GM23248 (cell line): ENCODE measurements at places on chromosomes 1 and 21.

- no peak for DNase-seq
Measured at GRCh38 chr1:13908128-13908527, 208.1 kb downstream of the PRDM2 start.

DNA sequence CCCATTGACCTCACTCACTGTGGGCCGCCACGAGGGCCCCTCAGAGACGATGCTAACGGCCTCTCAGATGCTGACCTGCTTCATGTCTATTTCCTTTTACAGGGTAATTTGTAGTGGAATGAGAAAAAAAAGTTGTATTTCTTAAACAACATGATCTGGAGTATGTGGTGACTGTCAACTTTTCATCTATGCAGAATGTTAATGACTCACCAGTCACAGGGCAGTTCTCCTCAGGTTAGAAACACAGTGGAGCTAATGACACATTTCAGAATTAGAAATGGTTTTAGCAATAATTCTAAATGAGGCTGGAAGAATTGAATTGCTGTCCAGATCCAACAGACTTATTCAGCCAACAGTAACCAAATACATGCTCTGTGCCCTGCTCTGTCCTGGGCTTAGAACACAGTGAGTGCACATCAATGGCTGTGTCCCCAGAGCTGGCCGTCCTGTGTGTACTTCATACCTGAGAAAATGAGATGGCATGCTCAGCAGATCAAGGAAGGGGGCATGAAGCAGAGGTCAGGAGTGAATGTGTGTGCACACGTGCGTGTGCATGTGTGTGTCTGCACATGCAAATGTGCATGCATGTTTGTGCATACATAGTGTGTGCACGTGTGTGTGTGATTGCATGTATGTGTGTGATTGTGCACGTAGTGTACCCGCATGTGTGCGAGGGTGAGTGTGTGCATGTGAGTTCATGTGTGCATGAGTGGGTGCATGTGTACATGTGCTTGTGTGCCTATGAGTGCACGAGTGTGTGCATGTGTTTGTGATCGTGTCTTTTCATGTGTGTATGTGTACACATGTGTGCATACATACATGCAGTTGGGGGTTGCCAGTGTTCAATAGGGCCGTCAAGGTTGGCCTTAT lies 145.3 kb downstream of the PCBP3 start:
- DNase-seq: peak; percentile 23

DNA sequence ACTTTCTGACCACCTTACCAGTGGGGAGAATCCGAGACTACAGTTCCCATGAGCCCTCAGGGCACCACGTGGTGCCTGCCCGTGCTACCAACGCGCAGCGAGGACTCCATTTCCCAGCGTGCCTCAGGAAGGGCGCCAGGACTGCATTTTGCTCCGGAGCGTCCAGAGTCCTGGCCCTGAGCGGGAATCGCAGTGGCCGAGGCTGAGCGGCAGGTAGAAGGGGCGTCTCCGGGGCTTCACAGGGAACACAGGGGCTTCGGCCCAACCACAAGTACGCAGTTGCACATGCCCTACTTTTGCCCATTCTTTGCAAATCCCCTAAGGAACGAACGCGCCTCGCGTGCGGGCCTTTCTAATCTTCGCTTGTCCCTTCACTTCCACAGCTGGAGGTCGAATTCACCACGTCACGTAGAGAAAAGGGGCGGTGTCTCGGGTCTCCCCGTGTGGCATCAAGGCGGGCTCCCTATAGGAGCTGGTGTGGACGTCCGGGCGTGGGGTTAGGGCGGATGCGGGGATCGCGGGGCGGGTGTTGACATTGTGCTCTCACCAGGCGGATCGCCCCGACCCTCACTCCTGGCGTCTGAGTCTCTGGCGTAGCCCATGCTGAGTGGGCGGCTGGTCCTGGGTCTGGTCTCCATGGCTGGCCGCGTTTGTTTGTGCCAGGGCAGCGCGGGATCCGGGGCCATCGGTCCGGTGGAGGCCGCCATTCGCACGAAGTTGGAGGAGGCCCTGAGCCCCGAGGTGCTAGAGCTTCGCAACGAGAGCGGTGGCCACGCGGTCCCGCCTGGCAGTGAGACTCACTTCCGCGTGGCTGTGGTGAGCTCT lies at the start of gene BOLA1:
Gene BOLA1, plus strand, starts transcription at position 109 of the 825 bp plus-strand sequence. Its CDS starts 492 bp downstream, at position 601.
- DNase-seq: peak; percentile 97

DNA sequence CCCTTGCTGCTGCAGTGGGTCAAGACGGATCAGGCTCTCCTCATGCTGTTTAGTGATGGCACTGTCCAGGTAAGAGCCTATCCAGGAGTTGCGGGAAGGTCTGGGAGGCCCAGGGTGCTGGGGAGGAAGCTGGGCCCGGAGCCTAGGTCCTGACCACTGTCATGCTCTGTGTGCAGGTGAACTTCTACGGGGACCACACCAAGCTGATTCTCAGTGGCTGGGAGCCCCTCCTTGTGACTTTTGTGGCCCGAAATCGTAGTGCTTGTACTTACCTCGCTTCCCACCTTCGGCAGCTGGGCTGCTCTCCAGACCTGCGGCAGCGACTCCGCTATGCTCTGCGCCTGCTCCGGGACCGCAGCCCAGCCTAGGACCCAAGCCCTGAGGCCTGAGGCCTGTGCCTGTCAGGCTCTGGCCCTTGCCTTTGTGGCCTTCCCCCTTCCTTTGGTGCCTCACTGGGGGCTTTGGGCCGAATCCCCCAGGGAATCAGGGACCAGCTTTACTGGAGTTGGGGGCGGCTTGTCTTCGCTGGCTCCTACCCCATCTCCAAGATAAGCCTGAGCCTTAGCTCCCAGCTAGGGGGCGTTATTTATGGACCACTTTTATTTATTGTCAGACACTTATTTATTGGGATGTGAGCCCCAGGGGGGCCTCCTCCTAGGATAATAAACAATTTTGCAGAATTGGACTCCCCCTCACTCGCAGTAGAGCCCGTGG lies 1.7 kb downstream of the DYNLT4 start:
- DNase-seq: no peak

DNA sequence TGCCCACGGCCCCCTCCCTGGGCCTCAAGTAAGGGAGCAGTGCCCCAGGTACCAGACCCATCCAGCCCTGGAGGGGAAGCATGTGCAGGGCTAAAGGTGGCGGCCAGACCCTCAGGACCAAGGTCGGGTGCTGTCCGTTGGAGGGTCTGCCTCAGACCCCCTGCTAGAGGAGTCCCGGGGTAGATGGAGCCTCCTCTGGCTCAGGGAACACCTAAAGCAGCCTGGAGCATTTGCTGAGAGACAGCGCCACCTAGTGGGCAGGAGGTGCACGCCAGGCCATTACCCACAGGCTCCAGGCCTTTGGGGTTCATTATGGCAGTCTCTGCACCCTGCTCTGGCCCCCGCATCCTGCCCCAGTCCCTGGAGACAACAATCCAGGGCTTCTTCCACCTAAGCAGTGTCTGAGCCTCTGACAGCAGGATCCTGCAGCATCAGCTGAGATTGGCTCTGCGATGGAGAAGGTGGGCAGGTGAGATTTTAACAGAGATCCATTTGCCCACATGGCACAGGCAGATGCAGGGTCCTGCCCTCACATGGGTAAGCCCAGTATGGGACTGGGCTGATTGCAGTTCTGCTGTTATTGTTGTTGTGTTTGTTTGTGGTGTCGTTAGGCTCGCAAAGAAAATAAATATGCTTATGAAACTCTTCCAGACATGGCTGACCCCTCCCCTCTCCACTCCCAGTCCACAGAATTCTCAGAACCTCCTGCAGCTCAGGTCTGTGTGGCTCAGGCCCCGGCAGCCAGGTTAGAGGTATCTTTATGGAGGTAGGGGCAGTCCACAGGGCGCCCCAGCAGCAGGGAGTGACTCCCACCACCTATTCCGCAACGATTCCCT lies 42.4 kb downstream of the CTNNBIP1 start:
- peak; percentile 71 for DNase-seq

DNA sequence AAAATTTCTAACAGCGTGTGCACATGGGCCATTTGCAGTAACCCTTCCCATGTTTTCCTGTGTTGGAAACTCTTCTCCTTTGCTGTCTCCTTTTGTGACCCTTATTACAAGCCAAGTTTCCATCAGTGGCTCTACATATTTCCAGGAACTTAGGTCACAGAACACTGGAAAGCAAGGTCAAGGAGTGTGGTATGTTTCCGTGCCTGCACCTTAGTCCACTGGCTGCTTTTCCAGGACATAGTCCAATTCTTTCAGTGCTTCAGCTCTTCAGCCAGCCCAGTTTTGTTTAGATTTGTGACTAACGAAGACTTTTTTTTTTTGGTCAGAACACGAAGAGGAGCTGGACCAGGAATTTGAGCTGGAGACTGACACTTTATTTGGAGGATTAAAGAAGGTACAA lies 33.8 kb downstream of the HHAT start:
- DNase-seq: peak; percentile 55

DNA sequence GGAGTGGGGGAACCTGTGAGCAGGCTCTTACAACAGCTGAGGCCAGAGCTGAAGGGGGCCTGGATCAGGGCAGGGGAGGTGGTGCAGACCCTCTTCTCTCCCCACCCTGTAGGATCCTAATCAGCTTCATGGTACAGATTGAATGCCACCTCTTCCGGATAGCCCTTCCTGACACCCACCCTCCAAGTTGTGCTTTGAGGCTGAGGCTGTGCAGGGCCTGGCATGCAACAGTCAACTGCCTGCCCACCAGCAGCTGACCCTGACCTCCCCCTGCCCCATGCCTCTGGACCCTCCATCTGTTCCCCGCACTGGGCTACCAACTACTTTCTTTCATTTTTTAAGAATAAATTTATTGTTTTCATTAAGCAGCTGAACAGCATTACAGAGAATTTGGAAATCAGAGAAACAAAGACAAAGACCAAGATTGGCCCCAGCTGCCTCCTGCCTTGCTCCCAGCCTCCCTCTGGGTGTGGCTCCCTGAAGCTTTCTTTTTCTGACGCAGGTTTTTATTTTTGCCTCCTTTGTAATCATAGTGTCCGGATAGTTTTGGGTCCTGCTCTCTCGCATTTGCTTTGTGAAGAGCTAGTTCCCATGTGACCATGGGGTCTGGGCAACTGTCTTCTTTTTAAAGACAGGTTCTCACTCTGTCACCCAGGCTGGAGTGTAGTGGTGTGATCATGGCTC lies 12.8 kb downstream of the ZNF362 start:
- peak; percentile 30 for DNase-seq

GRCh38 chr1:4837031-4837600 lies 182.7 kb downstream of the AJAP1 start:
- no peak for DNase-seq

DNA sequence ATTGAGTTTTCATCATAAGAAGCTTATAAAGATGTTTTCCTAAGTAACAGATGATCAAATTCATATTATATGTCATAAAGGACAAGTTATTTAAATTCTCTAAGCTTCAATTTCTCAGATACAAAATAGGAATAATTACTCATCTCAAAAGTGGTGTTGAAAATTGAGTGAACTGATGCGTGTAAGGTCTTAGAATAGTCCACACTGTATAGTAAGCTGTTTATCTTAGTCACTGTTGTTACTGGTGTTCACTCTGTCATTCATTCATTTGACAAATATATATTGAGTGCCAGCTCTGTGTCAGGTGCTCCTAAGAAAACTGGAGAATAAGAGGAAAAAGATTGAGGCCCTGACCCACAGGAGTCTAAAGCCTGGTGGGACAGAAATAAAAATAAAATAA lies 186.3 kb upstream of the BRINP3 start:
- no peak for DNase-seq

GRCh38 chr1:66353257-66353656 lies 180.7 kb upstream of the SGIP1 start:
- DNase-seq: no peak

- DNase-seq: no peak
Measured at GRCh38 chr1:201816309-201816854, 12.6 kb upstream of the IPO9 start.

GRCh38 chr1:239606850-239607400 lies 220.6 kb downstream of the CHRM3 start:
- DNase-seq: no peak

DNA sequence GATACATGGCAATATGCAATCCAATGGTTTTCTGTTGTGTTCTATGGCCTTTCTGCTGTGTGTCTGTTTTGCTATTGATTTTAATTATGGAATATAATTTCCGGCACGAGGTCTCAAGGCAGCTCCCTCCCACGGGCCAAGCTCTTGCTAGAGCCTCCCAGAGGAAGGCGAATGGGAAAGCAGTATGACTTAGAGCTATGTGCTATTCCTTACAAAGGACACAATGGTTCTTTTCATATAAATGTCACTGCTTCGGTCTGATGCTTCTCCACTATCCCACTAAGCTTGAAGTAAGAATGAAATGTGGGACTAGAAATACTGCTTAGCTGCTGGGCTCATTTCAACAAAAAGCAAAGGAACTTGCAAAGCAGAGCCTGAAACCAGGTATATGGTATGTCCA lies 322.2 kb upstream of the BEND5 start:
- no peak for DNase-seq

- peak; percentile 93 for DNase-seq
Measured at GRCh38 chr1:172638885-172639831, 19.7 kb upstream of the FASLG start.

DNA sequence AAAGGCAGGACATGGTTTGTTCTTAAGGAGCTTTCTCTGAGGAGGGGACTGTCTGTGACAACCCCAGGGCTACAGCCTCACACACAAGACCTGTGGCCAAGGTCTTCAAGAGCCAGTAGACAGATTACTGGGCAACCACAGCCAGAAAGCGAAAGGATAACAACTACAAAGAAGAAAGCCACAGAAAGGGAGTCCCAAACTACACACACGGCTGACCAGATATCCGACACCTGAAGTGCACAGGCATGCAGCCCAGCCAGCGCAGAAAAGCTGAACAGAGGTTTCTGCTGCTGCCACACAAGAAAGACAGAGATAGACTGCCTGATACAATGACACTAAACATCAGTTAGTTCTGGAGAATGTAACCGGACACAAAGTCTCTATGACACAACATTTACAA lies 21.4 kb upstream of the NADK start:
- DNase-seq: no peak

DNA sequence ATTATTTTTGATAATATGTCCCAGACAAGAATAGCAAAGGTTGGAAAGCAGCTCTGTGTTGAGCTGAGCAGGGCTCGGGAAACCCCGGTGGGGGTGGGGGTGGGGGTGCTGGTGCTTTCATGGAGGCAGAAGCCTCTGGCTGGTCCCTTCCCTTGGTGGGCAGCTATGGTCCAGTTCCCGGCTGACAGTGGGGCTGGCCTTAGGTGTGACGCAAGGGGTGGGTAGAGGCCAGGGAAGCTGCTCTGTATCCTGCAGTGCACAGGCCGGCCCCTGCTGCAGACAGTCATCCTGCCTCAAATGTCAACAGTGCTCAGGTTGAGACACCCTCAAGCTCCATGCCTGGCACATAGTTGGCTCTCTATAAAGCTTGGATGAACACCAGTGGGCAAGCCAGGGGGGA lies 8.9 kb downstream of the ACTL8 start:
- DNase-seq: peak; percentile 47

DNA sequence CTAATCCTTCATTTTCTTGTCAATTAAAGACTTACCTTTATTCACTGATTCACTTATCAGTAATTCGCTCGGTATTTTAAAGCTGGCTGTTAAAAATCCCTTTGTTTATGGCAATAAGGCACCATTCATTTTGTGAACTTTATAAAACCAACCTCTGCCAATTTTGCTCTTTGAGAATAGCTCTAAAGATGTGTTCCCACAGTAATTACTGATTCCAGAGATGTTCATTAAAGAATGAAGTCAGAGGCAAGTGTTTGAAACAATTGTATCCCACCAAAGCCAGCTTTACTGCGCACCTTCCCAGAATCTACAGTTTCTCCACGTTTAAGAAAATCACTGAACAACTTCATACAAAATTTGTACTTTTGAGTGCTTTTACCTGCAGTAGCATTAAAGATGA lies 424.5 kb downstream of the USP25 start:
- no peak for DNase-seq

- peak; percentile 57 for DNase-seq
Measured at GRCh38 chr1:6475381-6476133, 9.6 kb upstream of the TNFRSF25 start.
